ENCODE measurements at places on chromosomes 16 and 17.

DNA sequence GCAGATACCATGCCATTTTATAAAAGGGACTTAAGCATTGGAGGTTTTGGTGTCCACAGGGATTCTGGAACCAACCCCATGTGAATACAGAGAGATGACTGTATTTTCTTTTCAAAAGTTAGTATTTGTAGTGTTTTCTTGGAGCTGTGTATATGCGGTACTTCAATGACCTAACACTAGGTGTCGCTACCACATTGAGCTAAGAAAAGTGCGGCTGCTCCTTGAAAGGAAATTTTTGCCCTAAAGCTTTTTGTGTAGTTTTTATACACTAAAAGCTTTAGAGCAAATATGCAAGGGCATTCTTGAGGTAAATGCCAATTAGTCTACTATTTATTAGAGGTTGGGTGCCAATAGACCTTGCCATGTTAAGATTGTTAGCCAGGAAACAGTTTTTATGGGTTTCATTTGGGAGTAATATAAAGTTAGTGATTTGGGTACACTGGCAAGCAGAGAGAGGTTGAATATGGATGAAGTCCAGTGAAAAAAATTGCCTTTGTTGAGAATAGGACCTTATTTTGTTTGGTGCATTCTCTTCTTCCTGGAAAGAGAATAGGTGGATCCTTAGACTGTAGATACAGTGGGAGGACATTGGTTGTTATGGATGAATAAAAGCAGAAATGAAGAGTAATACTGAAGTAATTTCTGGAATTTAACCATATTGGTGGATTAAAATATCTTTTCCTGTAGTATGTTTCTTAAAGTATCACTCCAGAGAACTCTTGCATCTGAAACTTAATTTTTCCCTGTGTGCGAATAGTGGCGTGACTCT, 43.3 kb downstream of the BCAS3 start:
- peak; percentile 9 for DNase-seq

DNA sequence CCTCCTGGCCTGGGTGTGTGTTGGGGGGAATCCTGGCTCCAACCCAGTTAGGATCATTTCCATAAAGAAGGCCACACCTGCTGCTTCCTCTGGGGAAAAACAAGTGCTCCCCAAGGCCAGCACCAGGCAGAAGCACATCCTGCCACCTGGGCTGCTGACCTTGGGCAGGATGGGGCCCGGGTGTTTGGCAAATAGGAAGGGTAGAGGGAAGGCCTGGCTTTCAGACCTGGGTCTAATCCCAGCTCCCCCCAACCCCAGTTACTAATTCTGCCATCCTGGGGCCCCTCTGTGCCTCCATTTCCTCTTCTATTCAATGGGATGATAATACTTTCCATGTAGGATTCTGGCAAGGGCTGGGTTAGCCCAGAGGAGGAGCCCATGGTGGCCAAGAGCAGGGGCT, 3.0 kb upstream of the NLRC5 start:
- no peak for DNase-seq

DNA sequence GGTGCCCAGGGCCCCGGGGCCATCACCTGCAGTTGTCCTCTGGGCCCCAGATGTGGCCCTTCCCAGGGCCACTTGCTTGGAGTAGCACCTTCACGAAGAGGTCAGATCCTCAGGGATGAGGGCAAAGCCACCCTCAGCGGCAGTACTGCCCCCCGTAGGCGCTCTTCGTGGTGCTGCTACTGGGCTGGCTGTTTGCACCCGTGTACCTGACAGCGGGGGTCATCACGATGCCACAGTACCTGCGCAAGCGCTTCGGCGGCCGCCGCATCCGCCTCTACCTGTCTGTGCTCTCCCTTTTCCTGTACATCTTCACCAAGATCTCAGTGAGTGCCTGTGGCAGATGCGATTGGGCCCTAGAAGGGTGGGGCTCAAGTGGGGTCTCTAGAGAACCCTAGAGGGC, 2.6 kb downstream of the SLC5A2 start:
- no peak for DNase-seq

DNA sequence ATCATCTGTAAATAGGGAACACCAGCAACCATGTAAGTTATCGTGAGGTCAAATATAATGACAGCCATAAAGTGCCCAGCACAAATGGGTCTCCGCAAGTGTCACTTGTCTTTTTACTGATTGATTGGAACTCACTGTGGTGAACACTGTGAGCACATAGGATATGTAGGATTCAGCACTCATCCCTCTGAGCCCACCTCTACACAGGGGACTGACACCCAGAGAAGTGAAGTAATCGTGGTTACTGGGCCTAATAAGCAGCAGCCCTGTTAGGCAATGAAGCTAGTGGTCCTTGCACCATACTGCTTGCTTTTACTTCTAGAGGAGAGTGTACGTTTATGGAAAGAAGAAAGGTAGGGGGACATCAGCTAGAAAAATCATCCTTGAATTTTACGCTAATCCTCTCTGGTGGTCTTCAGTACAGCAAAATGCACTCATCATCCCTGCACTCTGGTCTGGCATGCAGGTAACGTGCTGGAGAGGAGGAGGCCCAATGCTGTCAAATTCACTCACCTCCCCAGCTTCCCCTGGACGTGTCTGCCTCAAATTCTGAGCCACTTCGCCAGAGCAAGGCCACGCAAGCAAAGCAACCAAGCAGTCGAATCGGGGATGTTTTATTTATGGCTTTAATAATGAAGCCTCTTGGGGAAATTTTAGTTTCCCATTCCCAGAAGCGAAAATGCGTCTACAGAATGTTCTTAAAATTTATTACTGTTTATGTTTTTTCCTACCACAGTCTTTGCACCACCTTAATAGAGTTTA, 74.7 kb downstream of the YPEL2 start:
- DNase-seq: no peak

DNA sequence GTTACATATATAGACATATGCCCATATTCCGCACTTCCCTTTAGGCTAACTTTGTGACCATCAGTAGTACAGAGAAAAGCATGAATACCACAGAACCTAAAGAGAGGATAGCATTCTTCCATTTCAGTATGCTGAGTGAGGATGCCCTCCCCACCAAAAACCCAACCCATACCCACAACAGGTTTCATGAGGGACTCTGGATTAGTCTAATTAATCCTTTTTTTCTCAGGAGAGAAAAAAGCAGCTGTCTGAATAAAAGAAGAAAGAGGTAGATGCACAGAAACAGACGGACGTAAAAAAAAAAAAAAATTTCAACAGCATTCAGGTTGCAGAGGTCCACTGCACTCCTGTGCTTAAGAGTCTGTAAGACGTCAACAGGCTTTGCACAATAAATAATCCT, 6.7 kb downstream of the MMD start:
- no peak for DNase-seq

- DNase-seq: no peak
Measured at GRCh38 chr17:80105762-80106161, 4.4 kb downstream of the GAA start.

DNA sequence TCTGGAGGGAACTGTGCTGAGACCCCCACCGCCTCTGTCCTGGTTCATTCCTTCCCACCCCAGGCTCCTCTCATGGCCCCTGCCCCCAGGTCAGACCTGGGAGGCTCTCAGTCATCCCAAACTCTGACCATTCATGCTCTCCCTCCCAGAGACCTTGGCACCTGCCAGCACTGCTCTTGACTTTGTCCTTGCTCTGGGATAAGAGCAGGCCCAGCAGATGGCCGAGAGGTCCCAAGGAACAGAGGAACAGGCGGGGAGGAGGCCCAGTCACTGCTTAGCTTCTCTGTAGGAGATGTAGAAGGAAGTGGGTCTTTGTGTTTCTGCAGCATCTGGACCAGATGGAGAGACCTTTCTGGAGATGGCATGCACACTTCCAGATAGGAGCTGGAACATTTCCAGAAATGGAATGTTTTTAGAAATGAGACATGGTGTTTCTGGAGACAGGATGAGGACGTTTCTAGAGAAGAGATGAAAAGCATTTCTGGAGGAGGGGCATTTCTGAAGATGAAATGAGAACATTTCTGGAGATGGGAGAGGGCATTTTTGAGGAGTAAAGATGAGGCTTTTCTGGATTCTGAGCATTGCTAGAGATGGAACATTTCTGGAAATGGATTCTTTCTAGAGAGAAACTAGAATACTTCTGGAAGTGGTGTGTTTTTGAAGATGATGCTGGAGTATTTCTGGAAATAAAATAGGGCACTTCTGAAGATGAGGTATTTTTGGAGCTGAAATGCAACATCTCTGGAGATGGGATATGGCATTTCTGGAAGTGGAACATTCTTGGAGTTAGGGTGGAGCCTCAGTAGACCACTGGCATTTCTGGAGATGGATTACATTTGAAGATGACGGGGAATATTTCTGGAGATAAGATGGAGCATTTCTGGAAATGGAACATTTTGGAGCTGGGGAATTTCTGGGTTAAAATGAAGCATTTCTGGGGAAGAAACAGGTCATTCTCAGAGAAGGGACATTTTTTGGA, 55.2 kb downstream of the RAI1 start:
- DNase-seq: no peak

DNA sequence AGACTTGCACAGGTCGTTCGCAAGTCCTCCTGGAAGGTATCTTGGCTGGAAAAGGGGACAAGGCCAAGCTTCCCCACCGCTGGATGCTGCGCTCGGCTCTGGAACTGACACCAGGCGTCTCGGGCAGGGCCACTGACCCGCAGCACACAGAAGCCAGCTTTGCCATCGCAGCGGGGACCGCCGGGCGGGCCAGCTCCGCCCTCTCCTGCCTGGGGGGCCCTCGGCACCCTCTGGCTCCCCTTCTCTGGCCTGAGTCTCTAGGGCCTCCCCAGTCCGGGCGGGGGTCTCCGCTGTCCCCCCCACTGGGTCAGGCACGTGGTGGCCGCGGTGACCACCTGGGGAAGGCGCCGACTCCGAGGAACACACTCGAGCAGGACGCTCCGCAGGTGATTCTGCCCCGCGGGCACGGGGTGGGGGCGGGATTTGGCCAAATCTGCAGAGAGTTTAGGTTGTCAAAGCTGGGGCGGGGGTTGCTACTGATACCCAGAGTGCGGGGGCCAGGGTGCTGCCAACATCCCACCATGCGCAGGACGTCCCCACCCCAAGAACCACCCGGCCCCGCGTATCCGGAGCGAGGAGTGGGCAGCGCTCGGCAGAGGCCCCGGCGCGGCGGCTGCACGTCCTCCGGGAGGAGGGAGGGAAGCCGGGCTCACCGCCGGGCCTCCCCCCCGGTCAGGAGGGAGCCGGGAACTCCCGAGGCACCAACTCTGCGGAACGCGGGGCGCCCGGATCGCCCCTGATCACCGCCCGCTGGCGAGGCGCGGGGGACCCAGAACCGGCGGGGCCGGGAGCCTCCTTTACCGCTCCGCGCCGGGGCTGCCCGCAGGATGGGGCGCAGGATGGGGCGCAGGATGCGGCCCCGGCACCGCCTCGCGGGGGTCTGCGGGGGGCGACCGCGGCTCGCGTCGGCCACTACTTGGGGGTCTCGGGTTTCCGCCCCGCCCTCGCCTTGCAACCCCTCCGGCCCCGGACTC, 744 bp upstream of the METRNL start:
- DNase-seq: no peak
